ENCODE measurements at places on chromosomes 4 and X.

- no peak for DNase-seq
Measured at GRCh38 chr4:52507774-52508173, 151.3 kb downstream of the USP46 start.

DNA sequence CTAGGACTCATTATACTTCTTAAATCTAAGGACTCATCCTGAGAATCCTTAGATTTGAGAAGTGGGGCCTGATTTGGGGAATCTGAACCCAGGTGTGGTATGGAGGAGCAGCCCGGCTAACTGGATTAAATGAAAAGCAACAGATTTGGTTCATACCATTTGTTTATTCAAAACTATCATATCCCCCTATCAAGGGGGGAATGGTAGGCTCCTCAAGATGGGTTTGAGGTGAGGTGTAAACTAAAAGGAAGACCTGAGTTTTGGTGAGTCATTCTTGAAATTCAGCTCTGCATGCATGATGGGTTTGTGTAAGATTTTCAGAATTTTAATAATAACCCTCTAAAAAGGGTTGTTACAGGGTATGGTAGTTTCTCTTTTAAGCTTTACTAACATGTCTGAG is 53.4 kb downstream of the CASP6 start:
- no peak for DNase-seq

DNA sequence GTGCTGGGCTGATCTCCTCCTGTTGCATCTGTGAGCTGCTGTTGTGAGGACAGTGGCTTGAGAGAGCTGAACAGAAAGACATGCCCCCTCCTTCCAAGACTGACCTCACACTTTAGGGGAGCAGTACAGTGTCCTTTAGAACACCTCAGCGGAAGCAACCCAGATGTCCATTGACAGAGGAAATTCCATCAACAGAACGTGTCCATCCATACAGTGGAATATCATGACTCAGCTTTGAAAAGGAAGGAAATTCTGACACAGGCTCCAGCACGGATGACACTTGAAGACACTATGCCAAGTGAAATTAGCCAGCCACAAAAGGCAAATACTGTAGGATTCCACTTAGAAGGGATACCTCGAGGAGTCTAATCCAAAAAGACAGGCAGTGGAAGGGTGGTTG is 103.5 kb downstream of the GPR143 start:
- DNase-seq: no peak

- DNase-seq: no peak
Measured at GRCh38 chr4:116101321-116101720, 984.1 kb downstream of the TRAM1L1 start.

DNA sequence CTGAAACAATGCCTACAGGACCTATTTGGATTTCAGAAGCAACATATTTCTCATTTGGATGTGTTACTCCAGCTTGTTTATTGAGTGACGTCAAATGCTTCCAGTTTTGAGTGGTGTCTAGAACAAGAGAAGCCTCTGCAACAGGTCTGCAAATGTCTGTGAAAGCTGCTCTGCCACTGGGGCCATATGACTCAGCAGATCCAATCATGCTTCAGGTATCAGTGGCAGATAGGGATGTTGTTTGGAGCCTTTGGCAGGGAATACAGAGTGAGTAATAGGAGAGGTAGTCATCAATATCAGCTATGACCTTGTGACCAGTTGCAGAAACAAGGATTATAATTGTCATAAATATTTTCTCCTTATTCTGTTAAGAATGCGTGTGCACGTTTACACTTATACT is 141.1 kb upstream of the ZXDA start:
- no peak for DNase-seq

GRCh38 chrX:110346681-110347080 is 12.0 kb upstream of the RTL9 start:
- DNase-seq: no peak

GRCh38 chr4:109121561-109121960 is 180.9 kb downstream of the COL25A1 start:
- no peak for DNase-seq

- no peak for DNase-seq
Measured at GRCh38 chr4:94621491-94622080, 136.2 kb upstream of the BMPR1B start.

GRCh38 chrX:13620207-13620606 is 32.7 kb upstream of the TCEANC start:
- no peak for DNase-seq

Measured in activated T-helper 1 cell treated with anti-CD3 and anti-CD28 coated beads, Interleukin-2, amount 50 U/mL, for 16 hours (primary cell).